Activated CD4-positive, alpha-beta T cell treated with anti-CD3 and anti-CD28 coated beads for 24 hours (primary cell): ENCODE measurements at places on chromosomes 2 and 18.

GRCh38 chr18:61368001-61368400 lies 34.8 kb downstream of the CDH20 start:
- DNase-seq, result no peak

DNA sequence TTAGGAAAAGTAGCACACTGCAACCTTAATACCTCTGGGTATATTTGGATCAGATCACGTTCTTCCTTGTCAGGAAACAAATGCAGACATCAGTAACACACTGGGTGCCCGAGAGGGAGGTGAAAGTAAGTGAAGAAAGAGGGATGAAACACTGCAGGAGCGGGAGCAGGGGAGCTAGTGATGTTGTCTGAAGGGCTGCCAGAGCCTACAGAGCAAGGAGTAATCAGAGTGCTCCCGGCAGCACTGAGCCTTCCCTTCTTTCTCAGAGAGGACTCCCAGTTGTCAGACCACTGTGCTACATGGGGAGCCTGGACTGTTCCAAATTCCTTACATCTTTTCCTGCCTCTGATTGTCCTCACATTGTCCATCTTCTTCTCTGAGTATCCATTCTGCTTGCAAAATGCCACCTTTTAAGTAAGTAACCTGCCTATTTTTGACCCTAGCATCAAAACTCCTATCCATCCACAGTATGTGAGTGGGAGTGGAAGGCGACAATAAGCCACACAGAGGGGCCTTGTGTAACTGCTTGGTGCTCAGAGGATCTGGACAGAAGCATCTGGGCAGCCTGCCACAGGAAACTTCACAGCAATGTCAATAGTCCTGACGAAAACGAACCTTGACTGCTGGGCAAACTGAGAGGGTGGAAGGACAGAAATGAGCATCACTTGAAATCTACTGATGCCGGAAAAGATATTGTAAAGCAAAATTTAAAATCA lies 10.8 kb upstream of the NAB1 start:
- DNase-seq, result no peak

DNA sequence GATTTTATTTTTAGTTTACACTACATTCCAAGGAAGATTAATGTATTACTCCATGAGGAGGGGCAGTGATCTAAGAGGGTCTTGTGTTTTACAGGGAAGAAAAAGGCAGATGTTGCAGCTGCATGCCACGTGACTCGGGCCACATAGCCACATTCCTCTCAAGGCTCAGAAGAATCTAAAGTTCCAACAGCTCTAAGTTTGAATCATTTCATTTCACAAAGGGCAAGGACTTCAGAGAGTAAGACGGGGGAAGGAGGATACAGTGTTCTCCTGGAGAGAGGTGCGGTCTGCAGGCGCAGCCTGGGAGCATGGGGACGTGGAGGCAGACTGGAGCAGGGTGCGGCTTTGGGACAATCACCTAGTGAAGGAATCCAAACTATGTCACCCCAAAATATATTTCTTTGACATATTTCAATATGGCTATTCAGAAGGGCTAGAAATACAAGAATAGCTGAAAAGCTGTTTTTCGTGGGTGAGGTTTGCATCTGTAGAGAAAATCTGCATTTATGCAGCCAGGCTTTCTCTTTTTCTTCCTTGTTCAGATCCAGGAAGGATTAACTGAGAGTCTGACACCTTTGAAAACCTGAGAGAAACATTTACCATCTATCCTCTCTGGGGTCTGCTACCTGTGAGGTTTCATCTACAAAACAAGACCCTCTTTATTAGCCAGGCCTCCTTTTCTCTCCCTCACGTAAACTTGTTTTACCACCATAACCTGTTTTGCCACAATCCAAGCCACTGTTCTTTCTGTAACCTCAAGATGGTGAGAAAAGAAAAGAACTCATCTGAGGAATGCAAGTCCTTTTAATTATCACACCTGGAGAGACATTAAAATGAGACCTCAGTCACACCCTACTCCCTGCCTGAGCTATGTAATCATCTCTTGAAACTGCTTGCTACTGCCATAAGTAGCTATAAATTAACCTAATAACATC lies 165.1 kb upstream of the NDUFV2 start:
- no peak for DNase-seq

DNA sequence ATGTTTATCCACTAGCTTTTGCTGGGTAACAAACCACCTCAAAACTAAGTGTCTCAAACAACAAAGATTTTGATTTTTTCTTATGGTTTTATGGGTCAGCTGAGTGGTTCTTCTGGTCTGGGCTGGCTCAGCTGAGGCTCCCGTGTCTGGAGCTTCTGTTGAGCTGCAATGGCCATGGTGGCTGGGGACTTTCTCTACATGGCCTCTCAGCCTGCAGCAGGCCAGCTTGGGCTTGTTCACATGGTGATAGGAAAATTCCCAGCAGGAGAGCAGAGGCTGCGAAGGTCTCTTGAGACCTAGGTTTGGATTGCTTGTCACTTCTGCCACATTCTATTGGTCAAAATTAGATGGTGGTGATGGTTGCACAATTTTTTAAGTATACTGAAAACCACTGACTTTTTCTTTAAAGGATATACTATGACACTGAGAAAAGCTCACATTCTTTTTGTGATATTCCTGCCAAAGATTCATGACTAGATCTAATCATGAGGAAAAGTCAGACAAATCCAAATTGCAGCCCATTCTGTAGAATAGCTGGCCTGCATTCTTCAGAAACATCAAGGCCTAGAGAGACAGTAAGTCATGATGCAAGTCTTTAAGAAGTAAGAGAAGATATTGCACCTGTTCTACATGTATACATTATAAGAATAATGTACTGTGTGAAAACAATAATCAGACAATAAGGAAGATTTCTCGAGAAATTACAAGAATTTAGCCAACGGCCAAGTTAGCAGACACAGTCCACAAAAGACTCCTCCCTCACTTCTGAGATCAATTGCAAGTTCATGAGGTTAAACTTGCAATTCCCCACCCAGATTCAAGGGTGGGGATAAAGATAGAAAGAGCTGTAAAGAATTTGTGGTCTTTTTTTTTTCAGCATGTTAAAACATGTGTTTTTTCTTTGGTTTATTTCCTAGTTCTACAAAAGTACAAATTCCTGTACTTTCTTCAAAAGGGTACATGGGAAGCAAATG lies 35.0 kb upstream of the IL1R2 start:
- no peak for DNase-seq
